ENCODE measurements at places on chromosomes 5 and 9.

GRCh38 chr5:51273021-51273420 is 110.2 kb upstream of the ISL1 start:
- no peak for DNase-seq

GRCh38 chr5:136793300-136793699 is 428.0 kb upstream of the TRPC7 start:
- no peak for DNase-seq

GRCh38 chr5:96855031-96855872 is 21.0 kb upstream of the ERAP2 start:
- no peak for DNase-seq

DNA sequence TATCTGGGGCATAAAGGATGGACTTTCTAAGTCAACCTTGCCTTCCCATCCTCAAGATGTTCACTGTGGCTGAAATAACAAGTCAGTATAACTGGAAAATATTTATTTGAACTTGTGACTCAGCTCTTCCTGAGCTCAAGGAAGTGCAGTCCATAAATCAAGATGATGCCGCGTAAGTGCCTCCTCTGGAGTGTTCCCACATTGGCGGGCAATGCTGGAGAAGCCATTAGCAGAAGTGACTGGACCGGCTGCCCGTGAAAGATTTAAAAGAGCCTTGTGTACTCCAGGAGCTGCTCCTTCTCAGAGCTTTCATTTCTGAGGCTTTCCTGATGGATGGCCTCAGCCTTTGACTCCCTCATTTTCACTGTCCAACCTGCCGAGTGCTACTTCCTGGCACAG is 17.4 kb downstream of the TMOD1 start:
- DNase-seq: no peak

DNA sequence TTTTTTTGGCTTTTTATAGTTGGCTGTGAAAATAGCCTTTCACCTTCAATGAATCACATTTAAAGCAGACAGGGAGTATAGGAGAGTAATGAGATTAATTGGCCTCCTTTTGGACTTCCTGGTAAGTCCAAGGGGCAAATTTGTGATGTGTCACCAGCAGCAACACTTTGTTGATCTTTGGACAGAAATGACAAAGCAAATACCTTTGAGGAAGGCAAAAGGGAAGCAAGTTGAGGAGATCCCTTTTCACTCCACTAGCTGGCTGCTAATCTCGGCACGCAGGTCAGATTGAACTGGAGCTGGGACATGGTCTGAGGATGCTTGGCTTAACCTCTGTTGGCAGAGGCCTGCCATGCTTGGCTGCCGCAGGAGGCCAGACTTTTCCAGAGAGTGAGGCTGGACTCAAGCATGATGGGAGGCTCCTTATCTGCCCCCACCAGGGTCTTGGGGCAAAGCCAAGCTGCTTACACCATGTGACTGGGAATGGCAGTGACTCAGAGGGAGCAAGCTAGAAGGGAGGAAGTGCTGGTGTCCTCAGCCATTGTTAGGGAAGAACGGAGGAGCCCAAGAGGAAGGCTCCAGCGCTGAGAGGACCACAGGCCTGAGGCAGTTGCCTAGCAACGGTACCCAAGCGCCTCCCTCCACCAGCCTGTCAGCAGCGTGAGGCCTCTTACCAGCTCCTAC is 174.5 kb upstream of the MAP1B start:
- peak; percentile 30 for DNase-seq

Data from glutamatergic neuron (in vitro differentiated cells).